Right atrium auricular region (tissue), 2 donors: ENCODE measurements at places on chromosomes 7 and 10.

- DNase-seq = no peak
Observed at GRCh38 chr7:136947347-136947746, 78.9 kb downstream of the CHRM2 start.

- DNase-seq = no peak
Observed at GRCh38 chr10:5560817-5561703, 36.3 kb downstream of the CALML3 start.

- no peak for DNase-seq
Observed at GRCh38 chr10:90959826-90960225, 38.9 kb upstream of the ANKRD1 start.

DNA sequence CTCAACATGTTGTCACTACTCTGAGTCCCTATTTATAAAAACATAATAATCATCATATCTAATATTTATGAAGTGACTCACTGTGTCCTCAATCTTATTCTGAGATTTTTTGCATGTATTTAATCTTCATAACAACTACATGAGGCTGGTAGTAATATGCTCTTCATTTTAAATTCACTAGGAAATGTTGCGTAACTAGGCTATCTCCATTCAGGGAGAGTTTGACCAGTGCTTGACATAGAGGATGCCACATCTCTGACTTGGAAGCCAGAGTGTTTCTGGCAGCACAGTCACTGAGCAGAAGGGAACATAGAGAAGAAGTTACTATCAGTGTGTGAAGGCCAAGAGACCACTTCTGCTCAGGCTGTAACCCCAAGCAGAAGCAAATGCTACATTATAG is 88.9 kb downstream of the FAM13C start:
- DNase-seq = no peak
